ENCODE measurements at places on chromosomes 1 and 21.

DNA sequence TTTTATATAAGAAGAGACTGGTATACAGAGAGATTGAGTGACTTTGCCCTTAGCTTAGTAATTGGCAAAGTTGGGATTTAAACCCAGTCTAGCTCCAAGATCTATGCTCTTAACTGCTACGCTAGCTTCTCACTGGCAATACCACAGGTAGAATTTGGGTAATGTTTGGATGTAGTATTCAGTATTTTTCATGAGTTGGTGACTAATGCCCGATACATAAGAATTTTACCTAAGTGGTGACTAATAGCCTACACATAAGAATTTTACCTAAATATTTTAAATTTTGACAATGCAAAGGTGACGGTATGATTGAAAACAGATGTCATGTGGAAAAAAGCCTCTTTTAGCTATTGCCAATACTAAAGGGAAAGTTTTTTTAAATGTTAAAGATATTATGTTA lies 24.3 kb downstream of the GPSM2 start:
- DNase-seq = no peak

GRCh38 chr1:84298684-84299535 lies 2.6 kb upstream of the SAMD13 start:
- DNase-seq = no peak

- DNase-seq = no peak
Measured at GRCh38 chr1:15426492-15427279, 11.6 kb upstream of the CTRC start.

GRCh38 chr1:8684590-8684989 lies 132.8 kb downstream of the RERE start:
- no peak for DNase-seq

- DNase-seq = no peak
Measured at GRCh38 chr1:216222288-216222687, 201.0 kb downstream of the USH2A start.

DNA sequence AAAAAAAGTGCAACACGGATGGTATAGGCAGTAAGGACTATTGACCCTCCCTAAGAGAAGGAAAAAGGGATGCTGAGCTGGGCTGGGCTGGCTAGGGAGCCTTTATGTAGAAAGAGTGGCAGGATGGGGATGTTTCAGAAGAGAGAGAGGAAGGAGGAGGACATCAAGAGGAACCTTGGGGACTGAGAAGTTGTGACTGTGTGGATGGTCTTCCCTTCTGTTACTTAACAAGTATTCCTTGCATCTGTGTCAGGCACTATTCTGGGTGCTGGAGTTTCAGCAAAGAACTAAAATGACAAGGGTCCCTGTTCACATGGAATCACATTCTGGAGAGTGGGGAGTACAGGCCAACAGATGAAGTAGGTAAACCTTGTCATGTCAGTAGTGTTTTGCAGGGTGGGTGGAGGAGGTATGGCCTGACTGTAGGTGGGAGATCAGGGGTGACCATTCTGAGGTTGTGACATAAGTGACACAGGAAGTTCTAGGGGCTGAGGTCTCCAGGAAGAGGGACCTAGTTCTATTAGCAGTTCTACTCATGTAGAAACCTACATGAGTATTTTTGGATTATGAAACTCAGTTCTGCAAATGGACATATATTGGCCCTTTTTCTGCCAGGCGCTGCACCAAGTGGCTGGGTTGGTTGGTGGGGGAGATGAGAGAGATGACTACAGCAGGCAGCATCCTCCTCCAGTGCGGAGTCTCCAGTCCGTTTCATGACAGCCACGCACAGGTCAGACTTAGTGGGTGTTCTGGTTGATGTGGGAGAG lies 53.8 kb downstream of the PRDM2 start:
- no peak for DNase-seq

- DNase-seq = no peak
Measured at GRCh38 chr1:111104981-111105380, 34.9 kb downstream of the DRAM2 start.

- DNase-seq = no peak
Measured at GRCh38 chr1:10046356-10047085, 13.8 kb downstream of the UBE4B start.

DNA sequence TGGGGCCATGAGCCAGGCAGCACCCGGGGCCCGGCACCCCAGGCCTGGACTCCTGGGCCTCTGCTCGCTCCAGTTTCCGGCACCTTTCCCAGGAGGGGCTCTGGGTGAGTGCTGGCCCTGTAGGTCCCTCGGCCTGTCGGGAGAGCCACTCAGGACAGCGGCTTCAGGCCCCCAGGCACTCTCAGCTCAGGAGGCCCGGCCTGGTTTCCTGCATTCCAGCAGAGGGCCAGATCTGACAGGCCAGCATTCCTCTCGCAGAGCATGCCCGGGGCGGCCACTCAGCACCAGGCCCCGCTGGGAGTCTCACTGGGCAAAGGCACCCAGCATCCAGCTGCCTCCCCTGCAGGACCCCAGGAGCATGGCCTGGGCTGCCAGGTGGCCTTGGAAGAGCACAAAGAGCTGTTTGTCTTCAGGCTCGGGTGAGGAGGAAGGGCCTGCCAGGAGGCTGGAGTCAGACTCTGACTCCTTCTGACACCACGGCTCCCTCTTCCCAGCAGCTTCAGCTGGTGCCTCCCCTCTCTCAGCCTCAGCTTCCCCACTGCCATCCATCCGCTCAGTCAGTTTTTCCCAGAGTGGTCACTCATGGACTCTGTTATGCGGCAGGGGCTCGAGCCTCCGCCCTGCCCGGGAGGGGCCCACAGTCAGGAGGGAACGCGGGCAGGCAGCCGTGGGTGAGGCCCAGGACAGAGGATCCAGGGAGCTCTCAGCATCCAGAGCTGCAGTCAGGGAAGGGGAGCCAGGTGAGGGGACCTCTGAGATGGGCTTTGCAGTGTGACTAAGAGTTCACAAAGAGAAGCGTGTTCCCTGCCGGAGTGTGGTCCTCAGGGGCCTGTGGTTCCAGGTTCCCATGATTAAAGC lies 51.7 kb downstream of the WNT9A start:
- no peak for DNase-seq

GRCh38 chr1:164953098-164953497 lies 394.1 kb downstream of the PBX1 start:
- no peak for DNase-seq

- no peak for DNase-seq
Measured at GRCh38 chr1:188822248-188822647, 1655.4 kb downstream of the BRINP3 start.

- DNase-seq = no peak
Measured at GRCh38 chr1:54929700-54930099, 42.7 kb upstream of the DHCR24 start.

- no peak for DNase-seq
Measured at GRCh38 chr1:204587621-204588020, 71.4 kb downstream of the MDM4 start.

DNA sequence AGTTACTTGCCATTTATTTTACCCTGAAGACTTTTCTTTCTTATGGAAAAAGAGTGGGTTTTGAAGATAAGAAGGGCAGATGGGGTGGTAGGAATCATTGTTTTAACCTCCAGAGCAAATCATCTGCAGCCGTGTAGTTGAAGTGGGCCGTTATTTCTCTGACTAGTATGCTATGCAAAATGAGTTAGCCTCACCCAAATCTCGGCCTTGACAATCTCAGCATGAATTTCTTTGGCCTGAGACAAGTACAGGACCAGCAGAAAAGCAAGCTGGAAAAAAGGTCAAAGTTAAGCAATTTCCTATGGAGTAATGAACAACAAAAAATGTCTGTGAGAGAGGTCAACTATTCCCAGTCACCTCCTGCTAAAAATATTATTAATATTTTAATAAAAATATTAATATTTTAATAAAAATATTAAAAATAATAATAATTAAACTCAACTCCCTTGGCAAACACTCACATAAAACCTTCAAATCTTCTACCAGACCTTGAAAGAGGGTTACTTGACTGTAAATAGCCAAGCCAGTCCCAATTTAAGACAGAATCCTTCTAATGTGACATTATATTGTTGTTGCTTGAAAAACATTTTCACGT lies 6.8 kb upstream of the TEKT2 start:
- DNase-seq = no peak

DNA sequence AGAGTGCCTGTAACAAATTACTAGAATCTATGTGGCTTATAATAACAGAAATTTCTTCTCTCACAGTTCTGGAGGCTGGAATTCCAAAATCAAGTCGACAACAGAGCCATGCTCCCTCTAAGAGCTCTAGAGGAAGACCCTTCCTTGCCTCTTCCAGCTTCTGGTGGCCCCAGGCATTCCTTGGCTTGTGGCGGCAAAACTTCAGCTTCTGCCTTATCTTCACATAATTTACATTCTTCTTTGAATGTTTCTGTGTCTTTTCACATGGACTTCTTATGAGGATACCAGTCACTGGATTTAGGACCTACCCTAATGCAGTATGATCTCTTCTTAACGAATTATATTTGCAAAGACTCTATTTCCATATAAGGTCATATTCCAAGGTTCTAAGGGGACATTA lies 324.4 kb downstream of the PCP4 start:
- no peak for DNase-seq
